Hematopoietic multipotent progenitor cell (in vitro differentiated cells): ENCODE measurements at places on chromosomes 1 and 21. TPM values are rescaled to one million over a fixed set of nuclear protein-coding genes. Genes with fewer than 3 reads are reported as not detected.

Gene C1orf94
- total RNA-seq = not detected

Gene FCRL2
- under 0.01 TPM for total RNA-seq

Gene B4GALT2
- total RNA-seq = 42.5 TPM

Gene B4GALT3
- total RNA-seq = 28.5 TPM

Gene ANKRD35
- 0.27 TPM for total RNA-seq

Gene TCHH
- total RNA-seq = under 0.01 TPM

DNA sequence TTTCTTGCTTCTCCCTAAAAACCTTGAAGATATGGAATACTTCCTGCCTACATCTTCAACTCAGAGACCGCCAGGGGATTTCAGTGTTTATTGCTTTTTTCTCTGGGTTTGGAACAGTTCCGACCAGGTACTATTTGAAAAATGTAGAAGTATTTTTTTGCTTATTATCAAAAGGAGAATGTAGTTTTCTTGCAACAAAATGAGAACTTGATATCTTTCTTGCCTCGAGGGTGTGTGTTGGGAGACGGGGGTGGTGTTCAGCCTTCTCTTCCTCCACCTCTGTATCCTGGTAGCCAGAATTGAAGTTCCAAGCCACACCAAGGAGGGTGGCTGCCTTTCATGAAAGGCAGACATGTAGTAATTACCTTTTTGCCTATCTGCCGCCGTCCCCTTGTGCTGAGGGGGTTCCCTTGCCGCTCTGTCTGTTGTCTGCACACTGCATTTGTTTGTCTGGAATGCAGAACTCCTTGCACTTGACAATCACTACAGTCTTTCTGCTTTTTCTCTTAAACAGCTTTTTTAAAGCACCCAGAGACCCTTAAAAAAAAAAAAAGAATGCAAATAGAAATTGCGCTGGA, 212.1 kb downstream of the PBX1 start:
- no peak for DNase-seq

GRCh38 chr1:204558467-204558866, 42.3 kb downstream of the MDM4 start:
- no peak for DNase-seq

- DNase-seq = no peak
Measured at GRCh38 chr1:151819976-151820623, 11.5 kb downstream of the RORC start.

DNA sequence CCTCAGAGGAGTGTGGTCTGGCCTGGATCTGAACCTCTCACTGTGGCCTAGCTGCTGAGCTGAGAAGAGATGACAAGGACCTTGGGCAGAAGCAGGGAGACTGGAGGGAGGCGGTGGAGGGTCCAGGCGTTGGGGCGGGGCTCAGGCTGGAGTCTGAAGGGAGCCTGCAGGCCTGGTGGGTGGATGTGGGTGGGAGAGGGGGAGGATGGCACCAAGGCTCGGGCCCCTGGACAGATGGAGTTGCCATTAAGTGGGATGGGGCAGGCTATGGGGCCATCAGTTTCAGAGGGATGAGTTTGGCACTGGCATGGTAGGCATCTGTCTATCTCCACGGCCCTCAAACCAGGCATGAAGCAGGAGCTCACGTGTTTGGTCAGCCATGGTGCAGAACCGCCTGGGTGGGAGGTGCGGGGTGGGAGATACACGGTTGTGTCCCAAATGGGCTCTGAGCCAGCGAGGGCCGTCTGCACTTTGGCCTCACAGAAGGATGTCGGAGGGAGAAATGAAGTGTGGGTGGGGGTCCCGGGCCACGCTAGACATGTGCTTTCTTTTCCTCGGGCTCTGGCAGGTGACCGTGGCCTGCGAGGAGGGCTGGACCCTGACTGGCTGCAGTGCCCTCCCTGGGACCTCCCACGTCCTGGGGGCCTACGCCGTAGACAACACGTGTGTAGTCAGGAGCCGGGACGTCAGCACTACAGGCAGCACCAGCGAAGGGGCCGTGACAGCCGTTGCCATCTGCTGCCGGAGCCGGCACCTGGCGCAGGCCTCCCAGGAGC, 23.6 kb downstream of the PCSK9 start:
- DNase-seq = no peak

- DNase-seq = no peak
Measured at GRCh38 chr21:45872471-45872870, 109.1 kb upstream of the COL6A1 start.

DNA sequence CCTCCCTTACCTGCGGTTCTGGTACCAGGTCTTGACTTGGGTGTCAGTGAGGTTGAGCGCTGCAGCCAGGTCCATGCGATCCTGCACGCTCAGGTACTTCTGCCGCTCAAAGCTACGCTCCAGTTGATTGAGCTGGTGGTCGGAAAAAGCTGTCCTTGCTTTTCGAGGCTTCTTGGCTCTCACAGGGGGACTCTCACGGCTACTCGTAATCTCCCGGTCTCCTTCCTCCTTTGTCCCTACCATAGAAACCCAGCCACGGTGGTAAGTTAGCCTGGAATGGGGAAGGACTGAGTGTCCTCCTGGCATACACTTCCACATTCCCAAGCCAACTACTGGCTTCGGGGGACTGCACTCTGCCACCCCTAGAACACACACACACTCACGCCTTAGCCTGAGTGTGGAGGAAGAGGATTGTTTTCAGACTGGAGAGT, 2.6 kb downstream of the BARHL2 start:
- no peak for DNase-seq

- DNase-seq = no peak
Measured at GRCh38 chr1:992362-992761, 7.5 kb downstream of the HES4 start.

DNA sequence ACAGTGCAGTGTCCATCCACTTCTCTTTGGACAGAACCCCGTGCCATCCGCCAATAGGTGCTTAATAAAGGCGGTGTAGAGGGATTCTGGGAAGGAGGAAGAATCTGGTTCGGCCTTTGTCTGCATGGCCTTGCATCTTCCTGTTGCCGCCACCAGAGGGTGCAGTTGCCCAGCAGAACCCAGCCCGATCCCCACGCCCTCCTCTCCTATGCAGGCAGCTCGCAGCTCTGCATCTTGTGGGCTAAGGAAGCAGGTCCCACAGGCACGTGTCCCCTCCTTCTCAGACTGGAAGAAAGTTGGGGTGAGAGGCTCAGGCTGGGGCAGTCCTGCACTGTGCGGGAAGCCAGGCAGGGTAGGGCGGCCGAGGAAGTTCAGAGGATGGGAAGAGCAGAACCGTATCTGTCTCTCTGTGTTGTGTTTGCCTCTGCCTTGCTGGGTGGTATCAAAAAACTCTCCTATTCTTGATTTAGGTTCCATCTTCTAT, 20.8 kb downstream of the NAV1 start:
- DNase-seq = peak; percentile 84

GRCh38 chr1:228006034-228006785, 588 bp upstream of the WNT3A start:
- DNase-seq = no peak

DNA sequence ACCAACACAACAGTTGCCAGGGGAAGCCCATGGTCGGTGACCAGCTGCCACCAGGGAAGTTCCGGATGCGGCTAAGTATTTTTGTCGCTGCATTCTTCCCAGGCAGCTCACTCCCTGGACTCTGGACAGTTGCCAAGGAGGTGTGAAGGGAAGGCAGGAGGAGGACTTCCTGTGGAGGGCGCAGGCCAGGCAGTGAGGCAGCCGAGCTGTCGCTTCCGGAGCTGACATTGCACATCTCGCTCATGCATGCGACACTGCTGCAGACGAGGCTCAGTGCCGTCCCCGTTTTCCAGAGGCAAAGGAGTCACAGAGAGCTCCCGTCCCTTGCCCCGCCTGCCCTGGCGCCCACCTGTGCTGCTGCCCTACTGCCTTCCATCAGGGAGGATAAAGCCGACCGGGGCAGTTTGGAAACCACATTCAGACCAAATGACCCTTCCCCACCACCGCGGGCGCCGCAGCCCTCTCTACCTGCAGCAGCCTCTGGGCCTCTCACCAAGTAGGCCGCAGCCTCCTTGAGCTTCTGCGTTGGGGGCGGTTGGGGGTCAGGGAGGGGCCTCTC, 81.4 kb downstream of the NENF start:
- DNase-seq = no peak

DNA sequence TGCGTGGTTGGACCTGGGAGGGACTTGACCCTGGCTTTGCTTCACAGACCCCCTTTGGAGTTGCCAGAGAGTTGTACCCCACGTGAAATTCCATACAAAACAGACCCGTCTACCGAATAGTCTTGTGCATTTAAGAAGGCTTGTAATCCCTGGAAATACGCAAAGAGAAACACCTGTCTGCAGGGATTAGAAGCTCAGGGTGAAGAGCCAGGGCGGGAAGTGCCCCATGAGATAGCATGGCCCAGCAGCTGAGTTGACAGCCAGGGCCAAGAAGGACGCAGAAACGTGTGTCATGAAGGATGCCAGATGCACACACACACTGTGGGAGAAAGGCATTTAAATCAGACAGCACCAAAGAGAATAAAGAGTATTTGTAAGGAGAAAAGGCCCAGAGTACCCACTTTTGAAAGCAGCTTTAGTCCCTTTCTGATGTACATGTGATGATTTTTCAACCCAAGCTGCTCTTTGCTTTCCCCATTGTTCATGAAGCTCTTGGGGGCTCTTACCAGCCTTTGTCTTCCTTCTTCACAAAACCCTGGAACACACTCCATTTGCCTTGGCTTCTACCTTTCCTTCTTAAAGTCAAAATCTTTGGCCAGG, 46.6 kb downstream of the PCP4 start:
- DNase-seq = no peak

DNA sequence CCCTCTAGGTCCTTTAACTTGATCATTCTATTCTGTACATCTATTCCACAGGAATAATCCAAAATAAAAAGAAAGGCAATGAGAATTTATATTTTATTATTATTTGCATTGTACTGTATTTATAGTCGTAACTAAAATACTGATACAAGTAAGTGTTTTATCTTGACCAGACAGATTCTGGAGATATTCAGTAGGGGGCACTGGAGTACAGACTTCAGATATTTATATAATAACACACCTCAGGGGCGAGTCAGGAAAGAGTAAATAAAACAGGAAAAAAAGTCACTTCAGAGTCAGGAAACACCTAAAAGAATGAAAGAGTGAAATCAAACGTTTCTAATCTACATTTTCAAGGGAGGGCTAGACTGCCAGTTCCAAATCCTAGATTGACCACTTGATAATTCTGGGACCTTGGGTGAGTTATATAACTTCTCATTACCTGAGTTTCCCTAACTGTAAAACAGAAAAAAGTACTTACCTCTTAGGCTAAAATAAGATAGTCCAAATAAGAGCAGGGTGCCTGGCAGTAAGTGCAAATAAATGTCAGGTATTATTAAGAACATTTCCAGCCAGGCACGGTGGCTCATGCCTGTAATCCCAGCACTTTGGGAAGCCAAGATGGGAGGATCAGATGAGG, 31.1 kb upstream of the MTF1 start:
- DNase-seq = peak; percentile 58

GRCh38 chr1:6448749-6449631, 17.0 kb downstream of the TNFRSF25 start:
- no peak for DNase-seq

- DNase-seq = no peak
Measured at GRCh38 chr1:45884700-45885099, 81.3 kb downstream of the MAST2 start.

- DNase-seq = no peak
Measured at GRCh38 chr1:87683196-87683956, 354.7 kb downstream of the LMO4 start.
